Chondrocyte (in vitro differentiated cells): ENCODE measurements at places on chromosomes 5 and 9. TPM values are rescaled to one million over a fixed set of nuclear protein-coding genes. Genes with fewer than 3 reads are reported as not detected.

- no peak for DNase-seq
These were observed 155.2 kb downstream of the BAAT start for GRCh38 chr9:101229606-101230005.

- no peak for DNase-seq
These were observed 23.9 kb upstream of the PPP1R2B start for GRCh38 chr5:156826150-156826549.

The QSOX2 gene
- total RNA-seq, result 14.3 to 17.1 TPM (median 15.3 TPM) in 3 replicates

The ACTBL2 gene
- total RNA-seq, result 0.10 TPM in 1 of 3 replicates, not detected in the others
